ENCODE measurements at places on chromosomes 1 and 21.

GRCh38 chr21:35172231-35172630 lies 123.1 kb upstream of the RUNX1 start:
- DNase-seq, result no peak

DNA sequence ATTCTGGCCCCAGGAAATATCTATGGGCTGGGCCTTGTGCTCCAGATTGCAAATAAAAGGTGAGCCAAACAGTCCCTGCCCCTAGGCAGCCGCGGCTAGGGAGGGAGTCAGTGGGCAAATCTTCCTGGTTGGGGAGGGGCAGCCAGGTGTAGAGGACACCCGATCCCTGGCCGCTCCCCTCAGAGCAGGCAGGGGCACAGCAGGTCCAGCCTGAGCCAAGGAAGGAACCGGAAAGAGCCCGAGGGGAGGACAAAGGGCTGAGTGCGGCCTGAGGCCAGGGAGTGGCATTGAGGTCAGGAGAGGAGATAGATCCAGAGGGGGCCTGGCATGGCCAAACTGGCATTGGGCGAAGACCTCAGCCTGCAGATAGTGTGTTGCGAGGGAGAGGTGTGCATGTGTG lies 36.6 kb upstream of the ARF1 start:
- DNase-seq, result no peak

- DNase-seq, result no peak
Measured at GRCh38 chr1:37509181-37509580, 5.4 kb downstream of the MEAF6 start.

DNA sequence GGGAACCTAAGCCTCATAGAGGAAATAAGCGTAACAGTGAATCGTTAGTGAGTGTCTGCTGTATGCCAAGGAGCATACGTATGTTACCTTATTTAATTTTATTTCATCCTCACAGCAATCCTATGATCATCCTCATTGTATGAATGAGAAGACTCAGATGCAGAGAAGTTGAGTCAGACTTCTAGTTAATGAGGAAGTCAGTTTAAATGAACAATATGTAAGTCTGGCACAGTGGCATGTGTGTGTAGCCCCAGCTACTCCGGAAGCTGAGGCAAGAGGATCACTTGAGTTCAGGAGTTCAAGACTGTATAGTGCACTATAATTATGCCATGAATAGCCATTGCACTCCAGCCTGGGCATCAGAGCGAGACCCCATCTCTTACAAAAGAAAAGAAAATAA lies 148.0 kb downstream of the ZZZ3 start:
- no peak for DNase-seq

DNA sequence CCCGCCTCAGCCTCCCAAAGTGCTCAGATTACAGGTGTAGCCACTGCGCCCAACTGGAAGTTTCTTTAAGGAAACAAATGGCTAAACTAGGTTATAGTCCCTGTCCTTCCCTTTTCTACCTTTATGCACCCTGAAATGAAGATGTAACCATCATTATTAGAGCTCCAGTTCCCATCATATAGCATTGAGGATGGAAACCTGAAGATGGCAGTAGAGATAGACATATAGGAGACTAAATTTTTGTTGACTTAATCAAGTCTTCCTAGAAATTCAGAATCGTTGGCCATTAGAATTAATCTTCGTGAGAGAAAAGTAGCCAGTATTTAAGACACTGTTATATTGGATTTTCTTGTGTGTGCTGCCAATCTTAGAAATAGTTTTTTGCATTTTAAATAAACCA lies 1016.3 kb upstream of the NCAM2 start:
- DNase-seq, result no peak

DNA sequence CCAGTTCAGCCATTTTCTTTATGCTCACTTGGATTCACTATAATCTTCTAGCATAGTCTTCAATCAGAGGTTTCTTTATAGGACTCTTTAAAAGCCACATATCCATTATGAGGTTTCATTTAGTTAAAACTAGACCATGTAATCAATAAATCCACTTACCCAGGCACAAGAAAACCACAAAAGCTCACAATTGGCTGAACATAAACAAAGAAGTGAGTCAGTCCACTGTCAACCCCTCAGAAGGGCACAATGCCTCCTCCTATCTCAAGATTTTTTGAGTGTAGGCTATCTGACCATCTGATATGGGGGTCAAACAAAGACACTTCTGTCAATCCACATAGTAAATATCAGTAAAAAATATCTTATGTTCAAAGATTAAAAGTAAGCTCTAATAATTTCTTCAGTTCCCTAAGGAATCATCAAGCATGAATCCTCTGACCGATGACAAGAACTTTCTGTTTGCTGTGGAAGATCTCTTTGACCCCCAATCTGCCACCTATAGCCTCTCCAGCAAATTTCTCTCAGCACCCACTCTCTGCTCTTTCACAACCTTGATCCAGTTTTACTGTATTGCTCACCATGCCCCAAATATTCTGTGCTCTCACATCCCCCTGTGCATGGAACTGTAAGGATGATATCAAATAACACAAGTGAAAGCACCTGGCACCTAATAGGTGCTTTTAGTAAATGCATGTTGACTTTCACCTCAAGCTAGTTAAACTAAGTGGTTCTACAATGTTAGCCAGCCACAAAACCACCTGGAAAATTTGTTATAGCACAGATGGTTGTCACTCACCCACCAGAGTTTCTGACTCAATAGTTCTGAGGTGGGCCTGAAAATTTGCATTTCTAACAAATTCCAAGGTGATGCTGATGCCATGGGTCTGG lies 16.7 kb downstream of the RAB3B start:
- no peak for DNase-seq

- DNase-seq, result no peak
Measured at GRCh38 chr21:41701749-41702148, 65.1 kb downstream of the RIPK4 start.

- DNase-seq, result no peak
Measured at GRCh38 chr1:40981691-40982448, 2.4 kb downstream of the CTPS1 start.

- DNase-seq, result no peak
Measured at GRCh38 chr1:159895836-159896545, 4.0 kb downstream of the CFAP45 start.

DNA sequence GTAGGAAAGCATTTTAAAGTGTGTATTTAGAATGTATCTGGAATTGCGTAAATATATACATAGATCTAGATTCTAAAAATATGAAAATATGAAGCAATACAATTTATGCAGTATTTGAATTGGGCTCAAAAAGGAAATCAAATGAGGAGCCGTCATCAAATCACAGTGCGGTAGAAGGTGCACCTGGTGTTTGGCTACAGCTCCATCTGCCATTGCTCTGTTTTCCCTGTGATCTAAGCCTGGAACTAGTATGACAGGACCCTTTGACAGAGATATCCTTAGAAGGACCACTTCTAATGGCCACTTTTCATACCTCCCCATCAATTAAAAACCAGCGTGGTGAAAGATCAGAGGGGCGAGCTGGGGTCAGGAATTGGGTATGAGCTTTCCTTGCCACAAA lies 202.6 kb downstream of the NFIA start:
- DNase-seq, result no peak

GRCh38 chr1:211903490-211904245 lies 73.1 kb upstream of the LPGAT1 start:
- no peak for DNase-seq

DNA sequence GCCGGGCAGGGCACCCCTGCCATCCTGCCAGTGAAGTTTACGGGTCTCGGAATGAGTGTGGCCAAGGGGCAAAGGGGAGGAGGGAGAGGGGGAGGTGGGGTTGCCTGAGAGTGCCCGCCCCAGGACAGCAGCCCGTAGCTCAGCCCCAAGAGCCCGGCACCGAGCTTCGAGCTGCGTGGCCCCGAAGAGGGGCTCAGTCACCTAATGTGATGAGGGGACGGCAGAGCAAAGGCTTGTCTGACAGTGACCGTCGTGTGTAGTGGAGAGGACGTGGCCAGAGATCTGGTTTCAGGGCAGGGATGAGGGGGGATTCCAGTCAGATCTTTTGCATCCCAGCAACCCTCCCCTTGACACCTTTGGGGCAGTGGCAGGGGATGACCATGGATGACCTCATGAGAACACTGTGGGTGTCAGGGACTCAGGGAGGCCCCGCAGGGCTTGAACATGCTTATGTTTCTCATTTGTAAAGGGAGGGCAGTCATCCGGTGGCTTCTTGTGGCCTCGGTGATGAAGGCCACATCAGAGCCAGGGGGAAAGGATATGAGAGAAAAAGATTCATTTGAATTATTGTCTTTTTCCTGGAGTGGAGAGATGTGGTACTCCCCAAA lies 1.1 kb upstream of the TRPM2 start:
- no peak for DNase-seq

GRCh38 chr1:113875714-113876113 lies 4.2 kb upstream of the PTPN22 start:
- DNase-seq, result no peak

GRCh38 chr1:82710091-82710490 lies 909.4 kb downstream of the ADGRL2 start:
- no peak for DNase-seq

GRCh38 chr21:27201197-27201596 lies 234.3 kb upstream of the ADAMTS5 start:
- DNase-seq, result no peak

GRCh38 chr1:79040424-79041082 lies 34.0 kb upstream of the ADGRL4 start:
- DNase-seq, result no peak

DNA sequence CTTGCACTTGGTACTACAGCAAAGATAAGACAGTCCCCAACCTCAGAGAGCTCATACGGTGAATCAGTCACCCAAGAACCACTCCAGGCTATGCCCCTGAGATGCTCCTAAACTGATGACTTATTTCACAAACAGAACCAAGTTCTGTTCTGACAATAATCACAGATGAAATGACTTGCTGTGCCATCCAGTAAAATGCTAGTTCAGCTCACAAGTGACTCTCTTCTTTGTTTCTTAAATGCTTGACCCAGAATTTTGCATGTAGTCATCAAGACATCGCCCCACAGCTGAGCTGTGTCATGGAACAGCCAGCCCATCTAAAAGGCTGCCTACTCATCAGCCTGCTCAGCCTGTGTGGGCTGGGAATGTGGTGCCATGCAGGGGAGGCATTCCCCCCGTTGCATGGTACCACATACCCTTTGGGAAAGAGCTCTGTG lies 6.1 kb upstream of the SLC19A2 start:
- DNase-seq, result no peak

- no peak for DNase-seq
Measured at GRCh38 chr1:220511179-220511578, 16.8 kb upstream of the MARK1 start.

- DNase-seq, result no peak
Measured at GRCh38 chr1:56025942-56026341, 553.4 kb downstream of the PLPP3 start.

GRCh38 chr1:53409695-53410094 lies 49.5 kb upstream of the DMRTB1 start:
- no peak for DNase-seq

GRCh38 chr1:93749894-93750301 lies 68.3 kb upstream of the BCAR3 start:
- DNase-seq, result no peak

GRCh38 chr1:247456914-247457639 lies 827 bp downstream of the OR2B11 start:
- DNase-seq, result no peak

DNA sequence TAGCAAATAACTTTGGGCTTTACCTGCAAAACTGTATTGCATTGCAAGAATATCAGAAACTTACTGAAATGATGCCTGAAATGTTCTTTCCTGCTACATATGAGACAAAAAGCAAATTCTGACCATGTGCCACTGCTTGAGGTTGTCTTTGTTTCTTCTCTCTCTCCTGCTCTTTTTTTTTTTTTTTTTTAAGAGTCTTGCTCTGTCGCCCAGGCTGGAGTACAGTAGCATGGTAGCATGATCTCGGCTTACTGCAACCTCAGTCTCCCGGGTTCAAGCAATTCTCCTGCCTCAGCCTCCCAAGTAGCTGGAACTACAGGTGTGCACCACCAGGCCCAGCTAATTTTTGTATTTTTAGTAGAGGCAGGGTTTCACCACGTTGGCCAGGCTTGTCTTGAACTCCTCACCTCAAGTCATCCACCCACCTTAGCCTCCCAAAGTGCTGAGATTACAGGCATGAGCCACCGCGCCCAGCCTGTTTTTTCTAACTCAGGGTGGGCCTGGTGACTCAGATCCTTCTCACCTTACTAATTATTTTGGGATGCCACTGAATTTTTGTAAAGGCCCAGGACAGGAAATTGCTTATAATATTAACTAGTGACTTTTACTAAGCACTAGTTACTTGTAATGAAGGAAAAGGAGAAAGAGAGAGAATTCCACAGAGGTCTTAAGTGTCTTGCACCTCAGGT lies 35.9 kb downstream of the DNASE2B start:
- no peak for DNase-seq

DNA sequence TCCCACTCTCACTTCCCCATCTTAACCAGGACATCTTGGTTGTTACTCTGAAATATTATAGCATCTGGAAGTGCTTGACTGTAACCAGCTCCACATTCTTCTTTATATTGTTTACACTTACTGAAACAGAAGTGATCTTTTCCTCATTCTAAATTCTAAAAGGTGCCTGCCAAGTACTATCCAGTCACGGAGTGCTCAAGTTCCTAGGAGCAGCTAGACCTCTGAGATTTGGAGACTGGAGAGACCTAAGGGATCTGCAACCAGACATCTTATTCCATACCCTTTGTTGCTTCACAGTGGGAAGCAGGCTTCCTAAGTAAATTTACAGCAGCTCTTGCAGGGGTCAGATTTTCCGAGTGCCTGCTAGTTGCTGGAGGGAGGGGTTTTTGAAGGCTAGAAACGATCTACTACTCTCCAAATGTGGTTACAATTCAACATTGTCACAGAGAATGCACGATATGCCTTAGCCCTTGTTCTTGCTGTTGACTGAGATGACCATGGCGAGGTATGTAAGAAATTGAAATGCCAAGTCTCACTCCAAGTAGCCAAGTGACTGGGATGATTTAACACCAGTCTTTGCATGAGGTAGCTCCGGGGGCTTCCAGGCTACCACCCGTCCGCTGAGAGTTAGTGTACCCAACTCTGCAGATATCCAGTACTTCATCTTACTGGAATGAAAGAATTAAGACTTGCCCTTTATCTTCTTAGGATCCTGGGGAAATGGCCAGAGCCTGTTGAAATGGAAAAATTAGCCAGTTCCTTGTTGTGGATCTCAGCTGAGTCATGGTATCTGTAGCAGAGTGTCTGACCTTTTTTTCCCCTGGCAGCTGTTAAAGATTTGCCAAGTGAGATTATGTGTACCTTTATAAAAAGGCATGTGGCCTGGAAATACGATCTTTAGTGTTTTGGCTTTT lies 150.8 kb downstream of the MAST2 start:
- DNase-seq, result no peak

DNA sequence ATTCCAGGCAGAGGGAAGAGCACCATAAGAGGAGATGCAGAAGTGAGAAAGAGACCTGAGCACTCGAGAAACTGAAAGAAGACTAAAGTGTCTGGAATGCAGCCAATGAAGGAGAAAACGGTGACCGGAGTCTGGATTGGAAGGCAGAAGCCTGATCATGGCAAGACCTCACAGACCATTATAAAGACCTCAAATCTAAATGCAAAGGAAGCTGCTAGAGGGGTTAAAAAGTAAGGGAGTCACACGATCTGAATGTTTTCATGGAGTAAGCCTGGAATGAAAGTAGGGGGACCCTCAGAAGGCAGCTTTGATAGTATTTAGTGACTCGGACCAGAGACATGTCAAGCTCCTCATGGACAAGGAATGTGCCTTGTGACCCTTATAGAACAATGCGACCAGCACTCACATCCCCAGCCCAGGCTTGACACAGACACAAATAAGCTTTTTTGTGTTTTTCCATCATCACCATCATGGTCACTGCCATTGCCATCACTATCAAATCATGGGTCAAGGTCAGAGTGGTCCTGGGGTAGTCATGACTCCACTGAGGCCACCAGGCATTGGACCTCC lies 183.6 kb downstream of the SEC16B start:
- DNase-seq, result no peak

- no peak for DNase-seq
Measured at GRCh38 chr1:199508653-199509052, 518.9 kb upstream of the NR5A2 start.
